ENCODE measurements at places on chromosomes 16 and 17. TPM values are rescaled to one million over a fixed set of nuclear protein-coding genes. Genes with fewer than 3 reads are reported as not detected.

Gene SLC35G6
- not detected for total RNA-seq

Gene OR1A1
- not detected for total RNA-seq

Gene CSF3
- 0.64 TPM for total RNA-seq

Gene ZFHX3
- 3.9 TPM for total RNA-seq

Gene PLLP
- total RNA-seq: 9.3 TPM

Gene KRTAP2-1
- not detected for total RNA-seq

Gene GJD3
- 0.28 TPM for total RNA-seq

Gene WFIKKN2
- total RNA-seq: not detected

Gene SPNS2
- 33.9 TPM for total RNA-seq

Gene FZD2
- 0.60 TPM for total RNA-seq

Gene TVP23A
- not detected for total RNA-seq

Gene TP53TG3
- total RNA-seq: not detected

Gene NOG
- not detected for total RNA-seq

Gene TPPP3
- total RNA-seq: 3.7 TPM

Gene TLCD3B
- 0.20 TPM for total RNA-seq

Gene TMIGD1
- not detected for total RNA-seq

Gene ZNF23
- 3.9 TPM for total RNA-seq

Gene C16orf74
- total RNA-seq: 10.9 TPM

Gene PDE6G
- not detected for total RNA-seq

Gene CCDC78
- total RNA-seq: 0.40 TPM

Gene TBC1D3G
- total RNA-seq: not detected

Gene SLC5A11
- not detected for total RNA-seq

Gene CD300E
- total RNA-seq: 0.12 TPM

Gene SYCE1L
- total RNA-seq: 6.0 TPM

Gene SPN
- 0.60 TPM for total RNA-seq

Gene CDH8
- total RNA-seq: 0.48 TPM

Gene CACNA1G
- total RNA-seq: 0.08 TPM

Gene SPATA32
- total RNA-seq: 0.24 TPM

Gene PPP1R27
- total RNA-seq: 0.24 TPM

Gene ZNF764
- 3.0 TPM for total RNA-seq

Gene SCIMP
- 0.72 TPM for total RNA-seq

Gene RDM1
- 1.1 TPM for total RNA-seq

Gene DHRS7C
- total RNA-seq: not detected

Gene GLOD4
- total RNA-seq: 48.8 TPM

Gene USP36
- total RNA-seq: 26.4 TPM

Gene SLC13A2
- not detected for total RNA-seq

Gene WNK4
- 0.40 TPM for total RNA-seq

Gene NAGS
- 2.4 TPM for total RNA-seq

Gene GPR139
- total RNA-seq: not detected

Gene PRR11
- total RNA-seq: 25.4 TPM

Gene SOX15
- 74.0 TPM for total RNA-seq

Gene HOXB4
- 2.4 TPM for total RNA-seq

Gene PCGF2
- total RNA-seq: 18.0 TPM

Gene RPA1
- 87.5 TPM for total RNA-seq

Gene TMEM204
- 2.8 TPM for total RNA-seq

Gene SLC5A10
- 0.64 TPM for total RNA-seq

Gene CD300LF
- 0.40 TPM for total RNA-seq

Gene ZNF18
- total RNA-seq: 6.1 TPM

Gene ACSM2A
- total RNA-seq: not detected

Gene PARD6A
- 1.8 TPM for total RNA-seq

Gene ZNF423
- total RNA-seq: 0.72 TPM

Gene KCNJ12
- not detected for total RNA-seq

Gene SLC52A1
- total RNA-seq: 0.68 TPM

Gene CRHR1
- total RNA-seq: 0.40 TPM

Gene HS3ST3B1
- 2.5 TPM for total RNA-seq

Gene LITAFD
- total RNA-seq: not detected

Gene CCDC43
- 19.0 TPM for total RNA-seq
